ENCODE measurements at places on chromosomes 5 and 9.

DNA sequence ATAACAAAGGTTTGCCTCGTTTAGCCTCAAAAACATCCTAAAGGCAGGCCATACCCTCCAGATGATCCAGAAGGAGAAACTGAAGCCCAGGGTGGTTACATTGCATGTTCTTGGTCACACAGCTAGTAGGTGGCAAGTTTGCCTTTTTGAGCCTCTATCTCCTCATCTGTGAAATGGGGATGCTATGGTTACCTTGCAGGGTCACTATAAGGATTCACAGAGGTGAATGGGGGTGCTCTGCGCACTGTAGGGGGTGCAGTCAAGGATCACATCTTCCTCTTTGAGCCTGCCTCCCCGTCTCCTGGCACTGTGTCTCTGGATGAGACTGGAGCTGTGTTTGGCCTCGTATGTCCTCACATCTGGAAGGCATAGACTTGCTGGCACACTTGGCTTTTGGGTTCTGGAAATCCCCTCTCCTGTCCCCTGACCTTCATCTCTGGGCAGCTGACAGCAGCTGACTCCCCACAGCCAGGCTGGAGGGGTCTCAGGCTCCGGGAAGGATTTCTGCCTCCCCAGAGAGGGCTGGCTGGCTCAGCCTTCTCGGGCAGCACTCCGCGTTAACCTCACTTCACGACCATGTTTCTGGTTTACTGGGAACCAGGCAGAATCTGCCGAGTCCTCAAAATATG is 167.7 kb downstream of the RGS3 start:
- no peak for DNase-seq

DNA sequence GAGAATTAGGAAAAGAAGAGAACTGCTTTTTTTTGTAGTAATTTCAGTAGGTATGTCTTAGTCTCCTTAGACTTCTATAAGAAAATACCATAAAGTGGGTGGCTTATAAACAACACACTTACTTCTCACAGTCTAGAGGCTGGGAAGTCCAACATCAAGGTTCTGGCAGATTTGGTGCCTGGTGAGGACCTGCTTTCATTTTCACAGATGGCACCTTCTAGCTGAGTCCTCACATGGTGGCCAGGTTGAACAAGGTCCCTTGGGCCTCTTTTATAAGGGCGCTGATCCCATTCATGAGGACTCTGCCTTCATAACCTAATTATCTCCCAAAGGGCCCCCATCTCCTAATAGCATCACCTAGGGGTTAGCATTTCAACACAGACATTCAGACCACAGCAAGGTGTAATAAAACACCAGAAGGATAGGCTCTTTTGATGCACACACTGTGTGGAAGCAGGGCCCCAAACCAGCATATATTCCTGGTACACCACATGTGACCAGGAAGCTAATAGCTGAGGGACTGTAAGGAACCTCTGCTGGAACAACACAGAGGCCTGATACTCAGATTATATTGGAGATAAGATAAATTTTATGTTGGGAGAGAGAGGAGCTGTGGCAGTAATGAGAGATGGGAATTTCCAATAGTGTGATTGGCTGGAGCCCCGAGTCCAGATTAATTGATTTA is 384.9 kb downstream of the RAB3C start:
- DNase-seq = no peak

GRCh38 chr5:151677776-151678545 is 8.8 kb downstream of the SPARC start:
- DNase-seq = no peak

DNA sequence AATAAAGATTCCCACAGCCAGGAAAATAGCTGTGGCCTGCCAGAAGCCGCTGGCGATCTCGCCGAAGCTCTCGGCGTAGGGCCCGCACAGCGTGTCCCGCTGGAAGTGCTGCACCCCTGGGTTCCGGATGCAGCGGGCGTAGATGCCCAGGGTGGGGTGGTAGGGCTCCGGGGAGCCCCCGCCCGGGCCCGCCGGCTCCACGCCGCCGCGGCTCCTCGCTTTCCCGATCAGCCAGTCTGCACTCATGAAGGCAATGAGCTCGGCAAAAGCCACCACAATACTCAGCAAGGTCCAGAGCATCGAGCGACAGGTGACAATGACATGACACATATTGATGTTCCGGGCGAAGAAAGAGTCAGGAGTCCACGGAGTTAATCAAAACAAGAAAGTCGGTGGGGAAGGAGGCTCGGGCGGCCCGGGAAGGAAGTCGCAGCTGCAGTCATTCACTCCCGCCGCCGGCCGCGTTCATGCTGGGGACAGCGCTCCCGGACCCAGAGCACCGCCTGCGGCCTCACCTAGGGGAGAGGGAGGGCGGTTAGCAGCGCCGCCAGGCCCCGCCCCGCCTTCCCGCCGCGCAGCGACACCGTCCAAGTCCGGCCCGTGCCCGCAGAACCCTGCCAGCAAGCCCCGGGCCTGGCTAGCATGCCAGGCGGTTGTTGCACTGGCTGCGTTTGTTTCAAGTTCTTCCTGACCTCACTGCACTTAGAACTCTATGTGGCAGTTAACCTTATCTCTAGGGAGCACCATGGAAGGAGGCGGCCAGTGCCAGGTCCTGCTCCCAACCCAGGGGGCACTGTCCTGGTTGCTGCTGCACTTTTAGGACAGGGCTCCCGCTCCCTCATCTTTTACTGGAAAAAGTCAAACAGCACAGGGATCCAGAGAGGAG is 138.4 kb downstream of the LHFPL2 start:
- peak; percentile 24 for DNase-seq

DNA sequence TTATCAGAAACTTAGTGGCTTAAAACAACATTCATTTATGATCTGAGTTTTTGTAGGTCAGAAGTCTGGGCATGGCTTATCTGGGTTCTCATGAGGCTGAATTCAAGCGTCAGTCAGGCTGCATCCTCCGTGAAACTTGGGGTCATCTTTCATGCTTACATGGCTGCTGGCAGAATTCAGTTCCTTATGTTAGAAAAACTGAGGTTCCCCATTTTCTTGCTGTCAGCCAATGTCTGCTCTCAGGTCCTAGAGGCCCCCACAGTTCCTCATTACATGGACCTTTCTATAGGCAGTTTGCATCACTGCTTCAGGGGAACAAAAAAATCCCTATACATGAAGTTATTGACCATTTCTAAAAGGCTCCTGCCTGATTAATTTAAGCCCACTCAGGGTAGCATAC is 83.8 kb upstream of the NMUR2 start:
- no peak for DNase-seq

GRCh38 chr5:181232593-181232992 is 9.5 kb downstream of the TRIM41 start:
- DNase-seq = no peak

DNA sequence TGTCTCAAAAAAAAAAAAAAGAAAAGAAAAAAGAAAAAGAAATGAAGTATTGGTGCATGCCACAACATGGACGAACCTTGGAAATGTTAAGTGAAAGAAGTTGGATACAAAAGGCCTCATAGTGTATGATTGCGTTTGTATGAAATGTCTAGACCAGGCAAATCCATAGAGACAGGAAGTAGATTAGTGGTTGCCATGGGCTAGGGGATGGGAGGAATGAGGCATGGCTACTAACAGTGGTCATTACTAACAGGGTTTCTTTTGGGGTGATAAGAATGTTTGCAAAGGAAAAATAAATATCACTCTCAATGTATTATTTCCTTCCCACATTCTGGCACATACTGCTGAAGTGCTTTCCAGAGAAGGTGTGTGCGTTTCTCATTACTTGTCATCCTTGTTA is 44.1 kb downstream of the UGCG start:
- DNase-seq = no peak

DNA sequence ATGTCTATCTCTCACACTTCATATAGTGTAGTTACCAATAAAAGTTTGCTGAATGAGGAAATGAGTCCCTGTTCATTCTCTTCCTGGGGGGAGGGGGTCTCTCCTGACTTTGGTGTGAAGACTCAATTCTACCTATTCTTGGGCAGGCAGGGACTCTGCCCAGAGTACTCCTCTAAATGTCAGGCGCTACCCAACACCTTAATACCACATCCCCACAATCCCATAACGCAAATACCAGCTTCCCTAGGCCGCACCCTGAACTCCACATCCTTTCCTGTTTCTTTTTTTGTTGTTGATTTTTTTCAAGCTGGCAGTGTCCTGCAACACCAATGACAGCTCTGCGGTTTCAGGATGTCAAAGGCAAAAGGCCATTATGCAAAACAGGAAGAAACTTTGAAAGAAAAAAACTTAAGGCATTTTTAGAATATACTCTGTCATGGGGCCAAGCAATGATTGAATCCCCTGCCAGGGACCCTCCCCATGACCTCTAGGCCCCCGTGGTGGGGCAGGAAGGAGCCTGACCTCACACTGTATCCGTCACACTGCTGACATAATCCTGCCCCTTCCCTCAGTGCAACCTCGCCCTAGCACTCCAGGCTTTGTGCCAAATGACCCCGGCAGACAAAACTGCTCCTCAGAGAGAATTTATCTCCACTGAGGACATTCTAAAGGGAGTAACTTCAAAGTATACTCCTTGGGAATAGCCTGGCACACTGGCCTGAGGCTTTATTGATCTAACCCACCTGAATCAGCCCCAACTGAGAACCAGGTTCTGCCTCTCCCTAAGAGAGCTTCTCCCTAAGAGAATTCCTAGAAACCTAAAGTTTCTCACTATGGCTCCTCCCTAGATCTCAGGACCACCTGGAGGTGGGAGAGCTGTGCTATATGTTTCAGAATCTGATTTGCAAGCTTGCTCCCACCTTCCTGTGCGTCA is 8.0 kb downstream of the B4GALT1 start:
- peak; percentile 38 for DNase-seq

- no peak for DNase-seq
These were observed 148.0 kb downstream of the MEF2C start for GRCh38 chr5:88734983-88735382.

- DNase-seq = no peak
These were observed 122.0 kb downstream of the GALNT10 start for GRCh38 chr5:154312576-154312975.

- no peak for DNase-seq
These were observed 19.5 kb downstream of the DAB2 start for GRCh38 chr5:39405083-39405843.

DNA sequence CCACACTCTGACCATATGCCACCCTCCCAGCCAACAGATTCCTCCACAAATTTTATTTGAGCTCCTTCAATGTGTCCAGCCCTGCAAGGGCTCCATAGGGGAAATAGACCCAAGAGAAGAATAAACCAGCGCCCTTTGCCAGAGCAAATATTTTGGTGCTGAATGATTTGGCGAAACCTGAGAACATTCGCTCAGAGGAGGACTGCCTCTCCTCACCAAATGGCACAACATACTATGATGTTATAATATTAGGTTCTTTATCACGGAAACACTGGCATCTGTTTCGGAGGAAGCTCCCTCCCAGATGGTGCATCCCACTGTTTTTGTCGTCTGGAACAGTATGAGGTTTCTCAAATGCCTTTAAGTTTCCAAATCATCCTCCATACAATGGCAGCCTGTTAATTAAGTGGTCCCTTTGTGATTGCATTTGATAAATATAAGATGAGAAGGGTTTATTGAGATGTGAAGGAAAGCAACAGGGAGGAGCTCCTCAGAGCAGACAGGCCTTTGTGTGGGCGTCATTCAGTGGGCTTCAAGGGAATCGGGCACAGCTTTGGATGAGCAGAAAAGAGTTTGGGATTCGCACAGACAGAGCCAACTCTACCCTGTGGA is 139.1 kb upstream of the ADRA1B start:
- DNase-seq = no peak

DNA sequence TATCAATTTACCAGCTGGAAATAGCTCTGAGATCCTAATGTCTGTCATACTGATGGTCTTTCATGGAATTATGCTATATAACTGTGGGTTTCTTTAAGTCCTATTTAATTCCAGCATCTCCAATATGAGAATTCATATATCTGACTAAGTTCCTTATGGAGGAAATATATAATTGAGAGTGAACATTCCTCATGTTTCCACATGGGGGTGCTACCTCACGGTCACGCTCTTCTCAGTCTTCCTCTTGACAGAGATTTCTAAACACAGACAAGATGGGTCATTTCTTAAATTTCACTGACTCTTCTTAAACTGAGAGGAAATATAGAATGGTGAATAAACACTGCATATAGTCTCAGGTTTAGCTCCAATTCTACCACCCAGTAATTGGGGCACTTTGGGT is 212.1 kb downstream of the SLF1 start:
- no peak for DNase-seq

GRCh38 chr5:95709967-95710650 is 21.0 kb upstream of the RHOBTB3 start:
- DNase-seq = no peak

GRCh38 chr9:126790561-126790960 is 14.3 kb upstream of the ZBTB43 start:
- no peak for DNase-seq

DNA sequence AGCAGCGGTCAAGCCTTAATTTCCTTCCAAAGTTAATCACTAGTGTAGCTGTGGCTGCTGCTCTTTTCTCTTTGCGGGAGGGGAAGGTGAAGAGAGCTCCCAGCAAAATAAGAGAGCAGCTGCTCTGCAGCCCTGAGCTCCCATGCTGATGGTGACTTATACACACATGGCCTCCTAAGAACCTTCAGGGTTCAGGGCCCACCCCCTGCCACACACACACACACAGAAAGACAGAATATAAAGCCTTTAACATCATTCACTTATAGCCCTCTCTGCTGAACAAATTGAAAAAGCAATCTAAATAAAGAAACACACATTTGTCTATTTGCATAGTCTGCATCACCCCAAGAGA is 43.6 kb downstream of the GAS1 start:
- no peak for DNase-seq

DNA sequence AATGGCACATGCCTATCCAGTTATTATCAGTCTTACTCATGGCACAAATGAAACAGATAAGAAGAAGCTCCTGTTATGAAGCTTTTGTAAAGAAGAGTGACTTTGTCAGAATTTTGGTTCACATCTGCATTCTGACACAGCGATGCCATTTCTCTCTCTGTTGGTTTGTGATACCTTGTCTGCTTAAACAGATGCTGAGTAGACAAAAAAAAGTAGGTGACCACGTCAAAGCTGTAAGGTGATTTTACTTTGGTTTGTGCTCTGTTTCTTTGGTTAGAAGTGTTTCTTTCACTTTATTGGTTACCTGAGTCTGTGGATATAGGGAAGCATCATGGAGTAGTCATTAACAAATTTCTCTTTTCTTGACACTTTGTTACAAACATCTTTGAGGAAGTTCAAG is 422.3 kb upstream of the ADAMTSL1 start:
- no peak for DNase-seq

Measured in activated CD8-positive, alpha-beta memory T cell treated with anti-CD3 and anti-CD28 coated beads, Interleukin-2, amount 50 U/mL, for 4 hours (primary cell).